GM13976 (cell line): ENCODE measurements at places on chromosomes 6 and 20.

DNA sequence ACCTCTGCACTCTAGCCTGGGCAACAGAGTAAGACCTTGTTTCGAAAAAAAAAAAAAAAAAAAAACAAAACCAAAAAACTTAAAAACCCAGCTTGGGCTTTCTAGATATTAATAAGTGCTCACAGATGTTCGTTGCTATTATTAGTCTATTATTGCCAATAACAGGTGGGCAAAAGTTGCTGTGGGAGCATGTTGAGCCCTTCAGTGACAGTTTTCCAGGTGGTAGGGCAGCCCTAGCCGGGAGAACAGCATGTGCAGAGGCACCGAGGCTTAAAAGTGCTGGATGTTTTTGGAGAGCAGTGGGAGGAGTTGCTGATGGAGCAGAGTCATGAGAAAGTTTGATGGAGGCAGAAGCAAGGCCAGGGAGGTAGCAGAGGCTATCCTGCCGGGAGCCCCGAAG, 4.4 kb downstream of the PPP1R16B start:
- DNase-seq: no peak

DNA sequence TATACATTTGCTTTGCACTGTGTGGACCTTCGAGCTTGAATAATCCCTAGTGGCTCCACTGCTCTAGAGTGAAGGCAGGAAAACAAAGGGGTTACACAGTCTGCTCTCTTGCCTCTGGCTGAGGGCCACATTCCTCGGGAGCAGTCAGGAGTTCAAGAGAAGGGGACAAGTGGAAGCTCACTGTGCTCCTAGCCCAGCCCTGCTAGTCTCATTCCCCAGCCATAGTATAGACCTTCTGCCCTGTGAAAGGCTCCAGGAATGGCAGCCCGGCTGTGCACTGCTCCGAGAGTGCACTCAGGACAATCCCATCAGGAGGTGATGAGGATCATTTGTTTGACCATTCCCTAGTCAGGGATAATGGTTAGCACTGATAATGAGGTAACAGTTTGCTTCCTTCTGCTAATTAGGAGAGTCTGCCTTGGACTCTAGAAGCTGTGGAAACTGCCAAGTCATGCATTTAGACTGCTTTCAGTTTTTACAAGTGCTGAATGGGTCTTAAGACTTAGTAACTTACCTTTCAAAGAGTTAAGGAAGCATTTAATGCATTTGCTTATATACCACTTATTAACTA, 8.5 kb downstream of the IYD start:
- no peak for DNase-seq

DNA sequence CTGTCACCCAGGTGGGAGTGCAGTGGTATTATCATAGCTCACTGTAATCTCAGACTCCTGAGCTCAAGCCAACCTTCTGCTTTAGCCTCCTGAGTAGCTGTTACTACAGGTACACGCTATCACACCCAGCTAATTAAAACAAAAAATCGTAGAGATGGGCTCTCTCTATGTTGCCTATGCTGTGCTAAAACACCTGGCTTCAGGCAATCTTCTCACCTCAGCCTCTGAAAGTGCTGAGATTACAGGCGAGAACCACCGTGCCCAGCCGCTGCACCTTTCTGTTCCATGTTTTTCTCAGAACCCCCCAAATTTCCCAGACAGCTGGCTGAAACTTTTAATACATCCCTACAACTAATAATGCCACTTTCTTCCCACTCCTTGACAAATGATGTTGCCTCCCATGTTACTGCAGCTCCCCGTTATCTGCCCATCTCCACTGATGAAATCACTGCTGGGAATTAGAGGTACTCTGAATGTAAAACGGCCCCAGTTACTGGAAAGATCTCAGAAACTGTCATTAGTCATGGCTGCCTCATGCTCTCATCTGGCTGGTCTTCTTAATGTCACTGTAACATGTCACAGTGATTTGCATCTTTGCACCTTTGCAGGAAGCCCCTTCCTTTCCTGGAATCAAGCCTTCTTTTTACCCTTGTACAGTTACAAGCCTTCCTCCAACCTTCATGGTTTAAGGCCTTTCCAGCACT, 697.5 kb downstream of the PRKN start:
- DNase-seq: no peak

GRCh38 chr6:109483735-109484057, 677 bp upstream of the ZBTB24 start:
- DNase-seq: no peak

DNA sequence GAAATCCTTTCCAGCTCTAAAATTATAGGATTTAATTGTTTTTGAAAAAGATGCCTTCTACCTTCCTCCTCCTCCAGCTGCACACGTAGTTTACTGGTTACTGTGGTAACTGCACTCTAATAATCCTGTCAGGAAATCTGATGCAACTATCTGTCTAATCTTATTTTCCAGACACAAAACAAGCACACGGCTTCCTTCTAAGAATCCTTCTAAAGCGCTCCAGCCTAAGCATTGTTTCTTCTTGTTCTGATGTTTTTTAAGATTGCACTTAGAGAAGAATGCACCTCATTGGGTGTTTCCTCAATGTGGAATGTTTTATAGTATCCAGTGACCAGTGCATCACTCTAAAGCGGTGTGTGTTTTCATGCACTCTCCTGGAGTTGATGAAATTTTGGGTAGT, 63.6 kb downstream of the CARMIL1 start:
- DNase-seq: no peak

DNA sequence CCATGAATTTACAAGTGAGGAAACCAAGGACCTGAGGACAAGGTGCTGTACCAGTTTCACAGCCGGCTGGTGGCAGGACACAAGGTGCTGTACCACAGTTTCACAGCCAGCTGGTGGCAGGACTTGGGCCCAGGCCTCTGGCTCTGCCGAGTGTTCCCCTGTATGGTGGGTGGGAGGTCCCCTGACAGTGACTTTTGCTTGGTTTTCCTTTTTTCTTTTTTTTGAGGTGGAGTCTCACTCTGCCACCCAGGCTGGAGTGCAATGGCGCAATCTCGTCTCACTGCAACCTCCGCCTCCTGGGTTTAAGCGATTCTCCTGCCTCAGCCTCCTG, 212.4 kb downstream of the LY86 start:
- no peak for DNase-seq

DNA sequence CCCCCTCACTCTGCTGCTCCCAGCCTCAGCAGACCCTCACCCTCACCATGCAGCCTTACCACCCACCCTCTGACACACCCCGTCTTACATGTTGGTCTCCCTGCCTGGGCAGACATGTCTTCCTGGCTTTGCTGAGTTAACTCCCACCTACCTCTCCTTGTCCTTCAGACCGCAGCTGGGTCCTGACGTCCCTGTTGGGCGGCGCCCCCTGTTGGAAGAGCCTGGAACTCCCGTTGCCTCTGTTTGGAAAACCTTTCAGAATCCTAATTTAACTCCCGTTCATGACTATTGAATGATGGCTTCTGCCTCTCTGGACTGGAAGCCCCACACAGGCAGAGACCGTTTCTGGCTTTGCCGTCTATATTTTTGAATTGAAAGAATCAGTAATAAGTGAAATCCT, 245.1 kb downstream of the MYLK4 start:
- no peak for DNase-seq

GRCh38 chr6:32752580-32752979, 10.8 kb downstream of the HLA-DQB2 start:
- no peak for DNase-seq
